IPS DF 6.9 (cell line): ENCODE measurements at places on chromosomes 6 and 20.

DNA sequence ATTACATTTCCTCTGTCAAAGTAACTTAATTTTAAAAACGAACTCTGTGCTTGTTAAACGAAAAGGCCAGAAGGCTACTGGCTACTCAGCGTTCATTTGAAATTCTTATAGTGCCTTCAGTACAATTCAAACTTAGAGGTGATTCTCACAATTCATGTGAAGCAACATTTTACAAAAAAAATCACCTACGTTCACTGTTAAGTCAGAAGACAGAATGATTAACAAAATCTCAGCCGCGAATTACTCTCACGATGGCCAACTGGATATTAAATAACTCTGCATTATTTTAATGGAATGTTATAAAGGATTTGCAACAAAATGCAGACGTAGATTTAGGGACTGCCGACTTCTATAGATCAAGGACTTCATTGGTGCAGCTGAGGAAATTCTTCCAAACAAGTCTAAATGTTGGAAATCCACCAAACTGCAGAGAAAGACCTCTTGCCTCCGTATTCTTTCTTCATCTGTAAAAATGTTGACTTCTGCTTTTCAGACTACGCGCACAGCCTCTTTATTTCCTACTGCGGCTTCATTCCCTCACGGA lies 1.6 kb upstream of the QKI start:
- peak overlapping the region; percentile 94; the same call in 1 of the 2 replicates for H3K4me3 ChIP-seq
- DNase-seq, result no peak
- H3K27me3 ChIP-seq, result no peaks in the 10 kb centered on the region
- H3K4me1 ChIP-seq, result no peaks in the 10 kb centered on the region
- H3K27ac ChIP-seq, result no peak overlapping the region

- H3K27me3 ChIP-seq, result no peaks in the 10 kb centered on the region
- peaks cover 18% of the 10 kb centered on the region for H3K36me3 ChIP-seq
- no peak for DNase-seq
- H3K4me1 ChIP-seq, result no peaks in the 10 kb centered on the region; the same call in 1 of the 2 replicates
- no peak overlapping the region for H3K4me3 ChIP-seq
Observed at GRCh38 chr6:7234547-7234946, 78.5 kb downstream of the SSR1 start.

DNA sequence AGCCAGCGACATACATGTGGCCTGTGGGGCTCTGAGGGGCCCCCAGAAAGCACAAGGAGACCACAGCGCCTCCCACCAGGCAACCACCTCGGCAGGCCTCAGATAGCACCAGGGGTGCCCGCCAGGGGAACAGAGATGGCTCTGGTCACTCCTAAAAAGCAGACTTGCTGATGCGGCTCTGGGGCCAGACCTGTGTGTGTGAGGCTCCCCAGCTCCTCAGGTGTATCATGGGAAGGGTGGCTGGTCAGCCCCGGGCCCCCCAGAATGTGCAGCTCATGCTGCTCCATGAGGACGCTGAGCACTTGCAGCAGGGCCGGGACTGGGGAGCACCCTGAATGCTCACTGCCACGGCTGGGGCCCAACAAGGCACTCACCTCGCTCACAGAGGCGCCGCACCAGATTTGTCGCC lies 60.2 kb downstream of the PYGB start:
- H3K36me3 ChIP-seq, result peaks cover 5% of the 10 kb centered on the region
- DNase-seq, result no peak
- no peaks in the 10 kb centered on the region for H3K27me3 ChIP-seq
- no peak overlapping the region for H3K4me3 ChIP-seq

- H3K27ac ChIP-seq, result no peak overlapping the region
- no peak for DNase-seq
- H3K27me3 ChIP-seq, result no peaks in the 10 kb centered on the region
- no peaks in the 10 kb centered on the region for H3K36me3 ChIP-seq
Observed at GRCh38 chr6:131761762-131762067, 46.1 kb upstream of the ENPP1 start.

GRCh38 chr6:79718509-79719247 lies 87.5 kb downstream of the SH3BGRL2 start:
- no peak overlapping the region for H3K27ac ChIP-seq
- no peaks in the 10 kb centered on the region for H3K27me3 ChIP-seq
- H3K4me1 ChIP-seq, result no peaks in the 10 kb centered on the region
- H3K36me3 ChIP-seq, result no peaks in the 10 kb centered on the region

DNA sequence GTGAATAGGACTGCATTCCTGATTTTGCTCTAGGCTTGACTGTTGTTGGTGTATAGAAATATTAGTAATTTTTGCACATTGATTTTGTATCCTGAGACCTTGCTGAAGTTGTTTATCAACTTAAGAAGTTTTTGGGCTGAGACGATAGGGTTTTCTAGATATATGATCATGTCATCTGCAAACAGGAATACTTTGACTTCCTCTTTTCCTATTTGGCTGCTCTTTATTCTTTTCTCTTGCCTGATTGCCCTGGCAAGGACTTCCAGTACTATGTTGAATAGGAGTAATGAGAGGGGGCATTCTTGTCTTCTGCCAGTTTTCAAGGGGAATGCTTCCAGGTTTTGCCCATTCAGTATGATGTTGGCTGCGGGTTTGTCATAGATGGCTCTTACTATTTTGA lies 13.4 kb downstream of the HLA-DOB start:
- no peaks in the 10 kb centered on the region for H3K36me3 ChIP-seq
- no peak overlapping the region for H3K27ac ChIP-seq
- H3K27me3 ChIP-seq, result no peaks in the 10 kb centered on the region
- no peak overlapping the region for H3K4me3 ChIP-seq

GRCh38 chr20:42700372-42700771 lies 489.3 kb downstream of the PTPRT start:
- H3K4me3 ChIP-seq, result no peak overlapping the region
- H3K27me3 ChIP-seq, result no peaks in the 10 kb centered on the region
- H3K27ac ChIP-seq, result no peak overlapping the region
- H3K4me1 ChIP-seq, result no peaks in the 10 kb centered on the region
- DNase-seq, result no peak

DNA sequence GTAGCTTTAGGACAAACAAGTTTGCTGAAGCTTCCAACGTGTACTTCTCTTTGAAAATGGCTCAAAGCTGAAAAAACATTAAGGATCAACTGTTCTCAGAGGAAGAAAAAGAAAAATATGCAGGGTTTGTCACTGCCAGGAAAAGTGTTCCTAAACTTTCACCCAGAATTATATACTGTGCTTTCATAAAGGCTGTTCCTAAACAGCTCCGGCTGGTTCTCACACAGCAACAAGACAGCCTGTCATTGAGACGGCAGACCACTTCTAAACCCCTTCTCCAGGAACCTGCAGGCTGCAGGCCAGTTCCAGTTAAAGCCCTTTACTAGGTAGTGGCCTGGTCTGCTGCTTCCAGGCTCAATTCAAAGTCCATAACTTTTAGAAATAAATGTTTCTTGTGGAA lies 97.4 kb upstream of the SOX4 start:
- no peak overlapping the region for H3K4me3 ChIP-seq
- H3K4me1 ChIP-seq, result no peaks in the 10 kb centered on the region
- H3K36me3 ChIP-seq, result no peaks in the 10 kb centered on the region
- H3K27me3 ChIP-seq, result no peaks in the 10 kb centered on the region
- DNase-seq, result no peak

- no peaks in the 10 kb centered on the region for H3K27me3 ChIP-seq
- no peaks in the 10 kb centered on the region for H3K36me3 ChIP-seq
- peaks cover 4% of the 10 kb centered on the region; the same call in 1 of the 2 replicates for H3K4me1 ChIP-seq
- no peak overlapping the region for H3K27ac ChIP-seq
- H3K4me3 ChIP-seq, result no peak overlapping the region
Observed at GRCh38 chr6:37867756-37868446, 48.4 kb downstream of the ZFAND3 start.

- H3K4me1 ChIP-seq, result no peaks in the 10 kb centered on the region
- H3K27me3 ChIP-seq, result no peaks in the 10 kb centered on the region
- H3K27ac ChIP-seq, result no peak overlapping the region
- H3K36me3 ChIP-seq, result no peaks in the 10 kb centered on the region
- no peak overlapping the region for H3K4me3 ChIP-seq
Observed at GRCh38 chr6:157644043-157644810, 178.8 kb upstream of the SNX9 start.

DNA sequence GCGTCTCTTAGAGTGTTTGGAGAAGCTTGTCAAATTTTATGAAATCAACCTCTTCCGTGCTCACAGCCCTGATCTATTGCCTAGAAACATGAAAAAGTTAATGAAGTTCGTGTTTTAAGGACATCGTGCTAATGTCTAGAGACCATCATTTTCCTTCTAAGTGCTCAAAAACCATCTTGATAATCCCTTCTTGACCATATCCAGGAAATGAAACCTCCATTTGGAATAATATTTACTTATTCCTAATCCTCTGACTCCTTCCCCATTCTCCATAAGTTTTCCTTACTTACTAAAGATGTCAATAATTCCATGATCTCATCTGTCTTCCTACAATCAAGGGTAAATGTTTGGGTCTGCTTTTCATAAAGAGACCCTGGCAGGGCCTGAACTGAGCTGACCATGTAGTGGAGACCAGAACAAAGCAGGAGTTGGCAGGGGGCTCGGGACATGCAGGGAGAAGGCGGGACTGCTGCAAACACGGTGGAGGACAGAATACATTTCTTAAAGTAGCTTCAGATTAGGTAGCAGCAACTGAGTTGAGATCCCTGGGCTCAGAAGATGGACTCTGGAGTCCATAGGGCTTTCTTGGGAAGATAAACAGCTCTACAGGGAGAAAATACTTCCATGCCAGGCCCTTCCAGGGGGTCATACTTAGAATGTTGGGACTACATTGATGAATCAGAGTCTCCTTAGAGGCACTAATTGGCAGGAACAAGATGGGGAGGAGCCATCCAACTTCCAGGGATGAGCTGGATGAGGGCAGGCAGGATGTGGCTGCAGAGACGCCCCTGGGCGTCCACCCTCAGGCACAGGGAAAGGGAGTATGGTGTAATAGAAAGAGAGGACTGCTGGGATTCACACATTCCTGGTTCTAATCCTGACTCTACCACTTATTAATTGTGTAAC lies 100.7 kb downstream of the RIN2 start:
- no peak overlapping the region for H3K27ac ChIP-seq
- no peak overlapping the region for H3K4me3 ChIP-seq
- H3K4me1 ChIP-seq, result no peaks in the 10 kb centered on the region
- H3K27me3 ChIP-seq, result no peaks in the 10 kb centered on the region
- no peaks in the 10 kb centered on the region for H3K36me3 ChIP-seq

- H3K36me3 ChIP-seq, result no peaks in the 10 kb centered on the region
- no peak overlapping the region for H3K27ac ChIP-seq
- no peak for DNase-seq
- H3K4me1 ChIP-seq, result no peaks in the 10 kb centered on the region
- H3K27me3 ChIP-seq, result no peaks in the 10 kb centered on the region
Observed at GRCh38 chr6:146962329-146962728, 241.9 kb upstream of the STXBP5 start.

DNA sequence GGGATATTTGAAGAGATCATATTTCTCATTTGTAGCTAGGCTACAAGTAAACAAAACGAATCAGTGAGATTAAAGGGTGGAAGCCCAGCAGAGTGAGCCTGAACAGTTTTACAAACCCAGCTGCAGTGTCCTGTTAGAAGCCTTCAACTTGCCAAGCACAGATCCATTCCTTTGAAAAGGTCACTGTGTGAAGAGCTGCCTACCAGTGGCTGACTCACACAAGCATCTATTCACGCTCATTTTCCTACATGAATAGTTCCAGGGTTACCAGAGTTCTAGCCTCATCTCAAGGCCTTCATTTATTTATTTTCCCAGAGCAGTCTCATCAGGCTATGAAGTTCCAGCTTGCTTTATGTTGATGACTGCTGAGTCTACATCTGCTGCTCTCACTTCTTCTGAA lies 25.7 kb upstream of the MLIP start:
- no peak overlapping the region for H3K27ac ChIP-seq
- no peak overlapping the region for H3K4me3 ChIP-seq
- no peaks in the 10 kb centered on the region for H3K27me3 ChIP-seq
- H3K4me1 ChIP-seq, result no peaks in the 10 kb centered on the region
- no peaks in the 10 kb centered on the region for H3K36me3 ChIP-seq
- no peak for DNase-seq

- H3K4me1 ChIP-seq, result no peaks in the 10 kb centered on the region
- DNase-seq, result no peak
- H3K27ac ChIP-seq, result no peak overlapping the region
- no peak overlapping the region for H3K4me3 ChIP-seq
- no peaks in the 10 kb centered on the region for H3K36me3 ChIP-seq
- no peaks in the 10 kb centered on the region; the same call in 1 of the 2 replicates for H3K27me3 ChIP-seq
Observed at GRCh38 chr6:165950316-165950715, 217.3 kb downstream of the TBXT start.

DNA sequence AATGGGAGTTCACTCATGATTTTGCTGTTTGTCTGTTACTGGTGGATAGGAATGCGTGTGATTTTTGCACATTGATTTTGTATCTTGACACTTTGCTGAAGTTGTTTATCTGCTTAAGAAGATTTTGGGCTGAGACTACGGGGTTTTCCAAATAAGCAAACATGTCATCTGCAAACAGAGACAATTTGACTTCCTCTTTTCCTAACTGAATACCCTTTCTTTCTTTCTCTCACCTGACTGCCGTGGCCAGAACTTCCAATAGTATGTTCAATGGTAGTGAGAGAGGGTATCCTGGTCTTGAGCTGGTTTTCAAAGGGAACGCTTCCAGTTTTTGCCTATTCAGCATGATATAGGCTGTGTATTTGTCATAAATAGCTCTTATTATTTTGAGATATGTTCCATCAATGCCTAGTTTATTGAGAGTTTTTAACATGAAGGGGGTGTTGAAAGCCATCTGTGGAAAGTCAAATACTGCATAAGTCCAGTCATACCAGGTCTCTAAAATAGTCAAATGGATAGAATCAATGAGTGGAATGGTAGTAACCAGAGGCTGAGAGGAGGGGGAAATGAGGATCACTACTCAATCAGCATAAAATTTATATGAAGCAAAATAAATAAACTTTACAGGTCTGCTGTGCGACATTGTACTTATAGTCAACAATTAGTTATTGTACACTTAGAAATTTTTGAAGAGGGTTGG lies 610.4 kb upstream of the ADGRB3 start:
- no peaks in the 10 kb centered on the region for H3K4me1 ChIP-seq
- H3K27me3 ChIP-seq, result no peaks in the 10 kb centered on the region
- no peak overlapping the region for H3K27ac ChIP-seq
- no peak for DNase-seq
- no peaks in the 10 kb centered on the region for H3K36me3 ChIP-seq

GRCh38 chr6:1079525-1079924 lies 232.4 kb upstream of the FOXQ1 start:
- DNase-seq, result no peak
- H3K4me1 ChIP-seq, result no peaks in the 10 kb centered on the region
- no peaks in the 10 kb centered on the region for H3K36me3 ChIP-seq

- H3K27me3 ChIP-seq, result no peaks in the 10 kb centered on the region
- no peaks in the 10 kb centered on the region for H3K4me1 ChIP-seq
- no peaks in the 10 kb centered on the region for H3K36me3 ChIP-seq
- H3K4me3 ChIP-seq, result no peak overlapping the region
- H3K27ac ChIP-seq, result no peak overlapping the region
Observed at GRCh38 chr20:17888044-17888443, 80.5 kb downstream of the SNX5 start.

DNA sequence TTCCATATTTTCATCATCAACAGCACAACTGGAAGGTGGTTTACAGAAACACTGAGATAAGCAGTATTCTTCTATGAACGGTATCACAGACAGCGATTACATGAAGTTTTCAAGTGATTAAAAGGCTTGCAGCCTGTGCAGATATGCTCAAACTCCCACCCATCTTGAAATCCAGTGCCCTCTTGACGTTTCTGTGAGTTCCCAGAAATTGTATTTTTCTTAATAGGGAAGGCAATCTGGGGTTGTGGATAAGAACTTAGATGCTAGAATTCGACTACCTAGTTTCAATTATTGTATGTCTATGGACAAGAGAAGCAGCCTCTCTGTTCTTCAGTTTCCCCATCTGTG lies 290.3 kb downstream of the ZNF217 start:
- H3K4me1 ChIP-seq, result no peaks in the 10 kb centered on the region
- H3K4me3 ChIP-seq, result no peak overlapping the region
- H3K27ac ChIP-seq, result no peak overlapping the region
- H3K36me3 ChIP-seq, result no peaks in the 10 kb centered on the region
